AG04450 (cell line): ENCODE measurements at places on chromosomes 6 and 20.

DNA sequence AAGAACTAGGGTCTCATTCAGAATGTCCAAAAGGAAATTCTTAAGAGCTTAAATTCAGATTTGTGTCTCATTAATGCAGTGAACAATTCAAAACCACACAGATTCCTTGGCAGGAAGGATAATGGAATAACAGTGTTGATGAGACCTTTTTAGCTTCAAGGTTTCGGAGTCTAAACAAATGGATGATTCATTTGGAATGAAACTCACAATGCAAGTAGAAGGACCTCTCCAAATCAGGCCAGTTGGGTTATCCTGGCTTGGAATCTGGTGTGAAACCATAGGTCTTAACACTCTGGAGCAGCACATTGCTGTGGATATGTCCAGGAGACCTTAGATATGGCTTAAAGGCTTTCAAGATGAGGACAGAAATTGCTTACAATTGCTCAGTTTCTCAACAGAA is 44.9 kb downstream of the KCTD20 start:
- no peak for DNase-seq

DNA sequence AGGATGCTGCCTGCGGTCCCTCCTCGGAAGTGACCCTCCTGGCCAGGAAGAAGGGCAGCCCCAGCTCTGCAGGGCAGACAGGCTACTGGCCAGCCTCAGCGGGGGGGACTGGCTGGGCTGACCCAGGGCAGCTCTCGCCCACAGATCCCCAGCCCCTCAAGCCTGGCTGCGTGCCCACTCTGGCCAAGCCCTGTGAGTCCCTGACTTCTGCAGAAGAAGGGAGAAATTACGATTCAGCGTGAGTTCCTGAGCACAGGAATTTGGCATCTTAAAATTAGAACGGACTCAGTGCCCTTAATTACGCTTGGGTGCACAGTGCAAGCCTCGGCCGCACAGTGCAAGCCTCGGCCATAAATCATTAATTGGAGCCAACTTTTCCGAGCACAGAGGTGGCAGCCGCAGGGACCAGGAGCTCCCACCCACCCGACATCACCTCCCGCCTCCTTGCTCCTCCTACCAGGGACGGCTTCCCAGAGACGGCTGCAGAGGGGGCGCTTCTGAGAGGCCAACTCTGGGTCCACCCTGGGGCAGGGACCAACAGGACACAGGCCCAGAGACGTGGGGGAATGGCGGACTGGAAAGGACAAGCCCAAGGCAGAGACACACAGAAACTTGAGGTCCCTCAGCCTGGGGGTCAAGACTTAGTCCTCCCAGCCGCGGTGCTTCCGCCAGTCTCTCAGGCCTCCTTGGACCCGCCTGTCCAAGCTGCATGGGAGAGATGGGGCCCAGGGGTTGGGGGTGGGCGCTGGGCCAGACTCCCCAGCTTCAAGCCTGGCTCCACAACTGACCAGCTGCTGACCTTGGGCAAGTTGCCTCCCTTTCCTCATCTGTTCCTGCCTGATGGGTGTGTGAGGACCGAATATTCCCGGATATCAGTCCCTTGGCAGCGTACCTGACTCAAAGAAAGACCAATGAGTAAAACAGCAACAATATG is 165.4 kb downstream of the TAF4 start:
- DNase-seq, result no peak

GRCh38 chr6:148443798-148444560 is 101.3 kb downstream of the SASH1 start:
- DNase-seq, result no peak

GRCh38 chr20:54254596-54254995 is 46.7 kb downstream of the PFDN4 start:
- DNase-seq, result no peak

DNA sequence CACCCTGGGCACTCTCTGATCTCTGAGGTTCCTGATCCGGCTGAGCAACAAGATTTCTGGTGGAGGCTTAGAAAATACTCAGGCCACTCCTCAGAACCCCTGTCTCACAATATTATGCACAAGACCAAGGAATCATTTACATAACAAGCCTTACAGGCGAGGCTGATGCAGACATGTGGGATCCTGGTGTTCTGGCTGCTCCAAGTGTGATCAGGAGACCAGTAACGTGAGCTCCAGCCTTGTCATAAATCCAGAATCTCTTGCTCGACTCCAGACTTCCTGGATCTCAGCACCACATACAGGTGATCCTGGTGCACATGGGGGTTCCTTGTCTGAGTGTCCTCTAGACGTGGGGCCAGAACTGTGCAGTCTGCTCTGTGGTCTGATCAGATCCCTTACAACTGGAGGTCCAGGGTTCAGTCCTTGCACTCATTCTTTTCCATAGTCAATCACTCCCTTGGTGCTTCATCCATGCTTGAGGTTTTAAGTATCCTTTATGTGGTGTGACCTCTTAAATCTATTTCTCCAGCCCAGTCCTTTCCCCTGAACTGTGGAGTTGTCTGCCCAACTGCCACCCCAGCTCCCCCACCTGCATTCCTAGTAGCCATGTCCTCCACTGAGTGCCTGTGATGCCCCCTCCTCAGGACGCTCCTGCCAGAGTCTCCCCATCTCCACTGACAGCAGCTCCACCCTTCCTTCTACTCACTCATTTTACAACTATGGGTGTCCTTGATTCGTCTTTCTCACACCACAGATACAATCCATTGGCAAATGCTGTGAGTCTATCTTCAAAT is 5.1 kb downstream of the HLA-C start:
- no peak for DNase-seq

DNA sequence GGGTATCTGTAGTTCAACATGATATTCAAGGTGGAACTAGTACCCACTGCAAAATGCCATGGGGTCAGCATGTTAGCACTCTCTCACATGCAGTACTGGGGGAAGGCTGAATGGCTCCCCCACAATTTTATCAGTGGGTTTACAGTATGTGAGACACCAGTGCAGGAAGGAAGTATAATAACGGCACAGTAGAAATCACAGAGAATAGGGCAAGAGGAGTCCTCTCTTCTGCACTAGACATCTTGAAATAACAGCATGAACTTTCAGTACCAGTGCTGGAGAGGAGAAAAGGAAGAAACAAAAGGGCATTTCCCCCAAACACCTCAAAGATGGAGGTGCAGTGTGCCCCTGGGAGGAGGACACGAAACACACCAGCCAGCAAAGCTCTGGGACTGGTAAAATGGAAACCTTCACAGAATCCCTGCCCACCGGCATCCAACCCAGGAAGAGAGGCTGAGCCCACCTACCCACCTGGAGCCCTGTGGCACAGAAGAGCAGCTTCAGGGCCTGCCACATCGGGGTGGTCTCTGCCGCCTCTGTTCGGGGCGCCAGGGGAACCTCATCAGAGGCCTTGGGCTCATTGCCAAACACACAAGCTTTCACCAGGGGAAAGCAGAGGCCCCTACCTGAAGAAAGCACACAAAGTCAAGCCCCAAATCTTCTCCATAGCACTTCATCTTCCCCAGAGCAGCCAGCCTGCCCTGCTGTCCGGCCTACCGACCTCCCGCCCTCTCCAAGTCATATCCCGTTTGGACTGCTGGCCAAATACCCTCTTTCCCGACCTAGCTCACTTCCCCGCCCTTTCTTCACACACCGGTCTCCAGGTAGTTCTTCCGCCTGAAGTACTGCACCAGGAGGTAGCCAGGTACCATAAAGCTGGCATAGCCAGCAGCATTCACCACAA is 1.2 kb downstream of the SLC35B2 start:
- no peak for DNase-seq

GRCh38 chr6:112886415-112886814 is 539.3 kb downstream of the RFPL4B start:
- no peak for DNase-seq

DNA sequence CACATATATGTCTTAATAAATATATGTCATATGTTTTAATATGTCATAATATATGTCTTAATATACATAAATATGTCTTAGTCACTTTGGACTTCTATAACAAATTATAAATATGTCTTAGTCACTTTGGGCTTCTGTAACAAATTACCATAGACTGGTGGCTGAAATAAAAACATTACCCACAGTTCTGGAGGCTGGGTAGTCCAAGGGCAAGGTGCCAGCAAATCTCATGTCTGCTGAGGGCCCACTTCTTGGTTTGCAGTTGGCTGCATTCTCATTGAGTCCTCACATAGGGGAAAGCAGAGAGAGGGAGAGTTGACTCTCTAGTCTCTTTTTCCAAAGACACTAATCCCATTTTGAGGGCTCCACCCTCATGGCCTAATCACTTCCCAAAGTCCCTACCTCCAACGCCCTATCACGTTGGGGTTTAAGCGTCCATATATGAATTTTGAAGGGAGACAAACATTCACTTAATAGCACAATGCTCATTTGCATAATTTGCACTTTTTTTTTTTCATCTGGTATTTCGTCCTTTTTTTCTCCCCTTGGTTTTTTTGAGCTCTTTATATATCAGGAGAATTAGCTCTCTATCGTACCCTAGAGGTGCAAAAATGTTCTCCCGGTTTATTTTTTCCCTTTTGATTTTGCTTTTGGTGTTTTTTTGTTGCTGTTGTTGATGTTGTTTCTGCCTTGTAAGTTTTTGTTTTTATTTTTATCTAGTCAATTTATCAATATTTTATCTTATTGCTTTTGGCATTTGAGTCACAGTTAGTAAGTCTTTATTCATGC is 266.4 kb downstream of the PLCB1 start:
- DNase-seq, result no peak

GRCh38 chr6:36104836-36105235 is 25.5 kb upstream of the MAPK13 start:
- no peak for DNase-seq
